ENCODE measurements at places on chromosomes 2 and 18.

GRCh38 chr2:172597176-172597842 lies 41.4 kb downstream of the PDK1 start:
- no peak for DNase-seq

DNA sequence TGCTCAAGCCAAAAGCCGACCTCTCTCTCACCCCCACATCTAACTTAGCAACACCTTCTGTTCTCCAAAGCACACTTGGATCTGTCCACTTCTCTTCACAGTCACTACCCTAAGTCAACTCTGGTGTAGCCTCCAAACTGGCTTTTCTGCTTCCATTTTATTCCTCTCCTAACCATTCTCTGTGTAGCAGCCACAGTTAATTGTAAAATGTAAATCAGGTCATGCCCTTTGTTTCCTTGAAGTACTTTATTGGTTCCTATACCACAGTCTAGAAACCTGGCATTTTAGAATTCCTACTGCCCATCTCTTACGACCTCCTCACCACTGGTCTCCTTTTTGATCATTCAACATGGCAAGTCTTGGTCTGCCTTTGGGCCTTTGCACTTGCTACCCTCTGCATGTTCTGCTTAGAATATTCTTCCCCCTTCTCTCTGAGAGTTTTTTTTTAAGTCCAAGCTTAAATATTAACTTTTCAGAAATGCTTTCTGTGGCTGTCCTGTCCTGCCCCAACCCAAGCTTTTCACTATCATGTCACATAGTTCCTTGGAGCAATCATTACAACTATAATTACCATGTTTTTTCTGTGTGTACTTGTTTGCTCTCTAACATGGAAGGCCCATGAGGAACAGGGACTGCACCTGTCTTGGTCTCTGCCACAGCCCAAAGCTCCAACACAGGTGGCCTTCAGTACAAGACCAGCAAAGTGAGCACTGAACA lies 42.9 kb downstream of the PLA2R1 start:
- DNase-seq = no peak

DNA sequence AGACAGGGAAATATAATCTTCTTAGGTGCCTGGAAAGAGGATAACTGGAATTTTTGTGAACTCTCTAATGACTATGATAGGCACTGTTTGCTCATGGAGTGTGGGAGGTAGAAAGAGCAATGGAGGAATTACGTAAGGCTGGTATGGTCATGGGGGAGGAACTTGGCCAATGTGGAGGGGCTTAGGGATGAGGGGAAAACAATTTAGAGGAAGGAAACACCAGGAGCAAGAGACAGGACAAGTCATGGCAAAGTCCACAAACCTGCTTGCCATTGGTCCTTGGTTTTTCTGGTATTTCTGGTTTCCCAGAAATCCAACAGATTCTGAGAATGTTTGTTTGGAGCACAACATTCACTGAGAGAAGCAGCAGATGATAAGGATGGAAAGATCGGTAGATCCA lies 274.2 kb downstream of the DYSF start:
- no peak for DNase-seq

- DNase-seq = no peak
Measured at GRCh38 chr2:151380580-151381235, 23.3 kb downstream of the TNFAIP6 start.

GRCh38 chr2:47485177-47485576 lies 82.2 kb downstream of the MSH2 start:
- no peak for DNase-seq

DNA sequence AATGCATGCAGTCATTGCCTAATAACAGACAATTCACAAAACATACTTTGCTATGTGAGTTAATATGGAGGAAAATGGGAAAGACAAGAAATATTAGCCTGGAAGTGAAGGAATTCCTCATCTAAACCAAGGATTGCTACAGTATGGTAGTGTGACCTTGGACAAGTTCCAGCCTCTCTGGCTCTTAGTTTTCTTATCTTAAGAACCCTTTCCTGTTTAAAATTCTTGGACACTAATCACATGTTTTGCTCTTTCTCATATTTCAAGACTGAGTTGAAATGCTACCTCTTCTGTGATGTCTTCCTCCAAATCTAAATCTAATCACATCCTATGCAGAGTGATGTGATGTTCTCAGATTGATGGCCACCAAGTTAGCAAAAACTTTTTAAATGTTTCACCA lies 20.8 kb upstream of the ADAM23 start:
- DNase-seq = no peak

DNA sequence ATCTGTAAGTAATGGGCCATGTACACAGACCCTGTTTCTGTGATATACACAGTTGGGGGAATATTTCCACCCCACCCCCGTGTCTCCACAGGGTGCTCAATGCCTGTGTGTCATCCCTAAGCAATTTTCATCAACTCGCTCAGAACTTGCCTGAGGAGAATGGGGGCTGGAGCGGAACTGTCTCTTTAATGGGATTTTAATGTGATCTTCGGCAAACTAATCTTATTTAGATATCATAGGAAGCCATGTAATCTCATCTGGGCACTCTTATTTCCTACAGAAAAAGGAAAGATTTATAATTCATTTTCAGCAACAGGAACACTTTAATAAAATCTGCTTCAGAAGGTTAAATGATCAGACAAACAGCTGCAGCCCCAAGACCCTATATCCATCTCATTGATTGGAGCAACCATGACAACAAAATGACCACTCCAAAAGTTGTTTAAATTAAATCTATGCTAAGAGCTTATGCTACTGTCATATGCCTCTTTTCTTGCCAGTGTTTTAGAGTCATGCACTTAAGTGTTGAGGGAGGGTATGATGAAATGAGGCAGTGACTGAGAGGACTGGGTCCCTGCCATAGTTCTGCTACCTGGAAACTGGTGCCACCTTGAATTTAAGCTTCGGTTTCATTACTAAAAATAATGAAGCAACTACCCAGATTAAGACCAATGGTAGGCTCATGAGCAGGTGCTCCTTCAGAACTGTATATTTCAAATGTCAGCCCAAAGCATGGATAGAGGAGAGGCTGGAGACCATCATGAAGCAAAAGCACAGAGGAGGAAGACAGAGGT lies 183.1 kb upstream of the DDX18 start:
- DNase-seq = no peak

DNA sequence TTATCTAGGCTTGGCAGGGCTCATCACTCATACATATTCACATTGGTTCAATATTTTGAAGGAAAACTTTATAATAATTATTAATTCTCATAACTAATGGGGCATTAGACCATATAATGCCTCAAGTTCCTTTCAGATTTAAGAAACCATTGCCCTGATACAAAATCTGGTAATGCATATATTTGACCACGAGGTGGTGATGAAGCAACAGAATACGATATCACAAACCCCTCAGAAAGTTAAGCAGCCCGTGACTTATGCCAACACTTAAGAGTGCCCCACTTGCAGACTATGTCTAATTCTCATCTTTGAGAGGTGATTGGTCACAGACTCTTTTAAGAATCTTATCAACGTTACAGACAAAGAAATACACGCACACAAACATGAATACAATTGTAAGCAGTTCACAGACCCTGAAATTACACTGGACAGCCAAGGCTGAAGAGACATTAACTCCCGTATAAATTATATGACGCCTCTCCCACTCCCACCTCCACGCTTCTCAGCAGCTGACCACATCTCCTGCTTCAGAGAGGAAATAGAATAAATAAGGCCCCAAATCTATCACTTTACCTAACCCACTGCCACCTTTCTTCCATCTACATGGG lies 20.7 kb upstream of the DNAH6 start:
- DNase-seq = no peak

DNA sequence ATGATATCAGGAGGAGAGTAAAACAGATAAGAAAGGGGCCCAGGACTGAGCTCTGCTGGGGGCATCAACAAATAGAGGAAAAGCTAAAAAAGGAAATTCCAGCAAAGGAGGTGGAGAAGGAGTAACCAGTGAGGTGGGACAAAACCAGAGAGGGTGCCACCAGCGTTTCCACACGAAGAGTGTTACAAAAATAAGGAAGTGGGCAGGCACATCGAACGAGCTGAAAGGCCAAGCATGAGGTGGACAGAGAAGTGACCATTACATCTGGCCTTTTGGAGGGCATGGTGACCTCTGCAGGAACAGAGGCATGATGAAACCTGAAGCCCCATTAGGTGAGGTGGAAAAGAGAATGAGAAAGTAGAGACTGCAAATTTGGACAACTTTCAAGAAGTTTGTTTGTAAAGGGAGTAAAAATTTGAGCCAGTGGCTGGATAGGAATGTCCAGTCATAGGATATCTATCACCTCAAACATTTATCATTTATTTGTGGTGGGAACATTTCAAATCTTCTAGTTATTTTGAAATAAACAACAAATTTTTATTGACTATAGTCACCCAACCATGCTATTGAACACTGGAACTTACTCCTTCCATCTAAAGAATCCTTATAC lies 18.4 kb upstream of the VIT start:
- DNase-seq = no peak

GRCh38 chr2:48824116-48824515 lies 68.6 kb upstream of the LHCGR start:
- no peak for DNase-seq

DNA sequence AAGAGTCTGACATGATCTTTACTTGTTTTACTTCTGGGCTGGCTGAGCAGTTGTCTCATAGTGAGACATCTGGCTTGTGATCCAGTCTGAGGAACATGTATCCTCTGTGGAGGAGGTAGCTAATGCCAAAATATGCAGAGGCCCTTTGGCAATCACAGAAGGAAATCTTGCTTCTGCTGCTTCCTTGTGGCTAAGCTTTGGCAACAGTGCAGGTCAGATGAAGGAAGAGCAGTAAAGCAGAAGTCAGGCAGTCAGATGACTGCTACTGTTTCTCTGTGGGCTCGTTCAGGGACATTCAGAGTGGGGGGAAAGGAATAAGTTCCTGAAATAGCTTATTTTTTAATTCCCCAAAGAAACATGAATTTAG lies 22.3 kb downstream of the DOK1 start:
- no peak for DNase-seq

- DNase-seq = no peak
Measured at GRCh38 chr2:16038621-16039020, 98.3 kb downstream of the MYCN start.

- no peak for DNase-seq
Measured at GRCh38 chr2:18610651-18611050, 21.3 kb upstream of the NT5C1B start.

DNA sequence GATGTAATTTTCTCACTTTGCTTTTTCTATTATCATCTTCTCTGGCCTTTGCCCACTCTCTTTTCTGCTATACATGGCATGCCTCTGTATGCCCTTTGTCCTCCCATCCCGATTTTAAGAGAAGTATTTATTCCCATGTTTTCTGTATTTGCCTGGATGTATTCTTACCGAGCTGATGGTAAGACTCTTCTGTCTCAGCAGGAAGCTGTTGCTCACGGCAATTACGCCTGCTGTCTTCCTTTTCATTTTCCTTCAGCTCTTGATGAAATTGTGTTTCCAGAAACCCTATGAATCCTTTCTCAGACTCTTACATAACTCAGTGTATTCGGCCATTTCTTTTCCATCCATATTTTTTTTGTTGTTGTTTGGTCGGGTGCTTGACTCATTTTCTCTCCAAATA lies 121.6 kb downstream of the SP3 start:
- DNase-seq = no peak

DNA sequence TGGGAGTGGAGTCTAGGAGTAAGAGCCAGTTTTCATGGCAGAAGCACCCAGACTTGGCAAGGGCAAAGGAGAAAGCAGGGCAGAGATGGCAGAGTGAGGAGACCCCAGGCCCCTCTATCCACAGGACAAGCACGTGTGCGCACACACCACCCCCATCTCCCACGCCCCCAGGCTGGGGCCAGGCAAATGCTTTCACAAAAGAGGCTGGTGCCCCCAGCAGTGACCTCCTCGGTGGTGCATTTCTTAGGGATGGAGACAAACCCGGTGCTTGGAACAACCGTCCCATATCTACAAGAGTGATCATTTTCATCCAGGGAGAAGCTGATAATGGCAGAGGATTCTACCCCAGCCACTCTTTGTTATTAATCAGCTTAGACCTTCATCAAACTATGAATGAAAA lies 62.0 kb downstream of the KCNF1 start:
- no peak for DNase-seq

DNA sequence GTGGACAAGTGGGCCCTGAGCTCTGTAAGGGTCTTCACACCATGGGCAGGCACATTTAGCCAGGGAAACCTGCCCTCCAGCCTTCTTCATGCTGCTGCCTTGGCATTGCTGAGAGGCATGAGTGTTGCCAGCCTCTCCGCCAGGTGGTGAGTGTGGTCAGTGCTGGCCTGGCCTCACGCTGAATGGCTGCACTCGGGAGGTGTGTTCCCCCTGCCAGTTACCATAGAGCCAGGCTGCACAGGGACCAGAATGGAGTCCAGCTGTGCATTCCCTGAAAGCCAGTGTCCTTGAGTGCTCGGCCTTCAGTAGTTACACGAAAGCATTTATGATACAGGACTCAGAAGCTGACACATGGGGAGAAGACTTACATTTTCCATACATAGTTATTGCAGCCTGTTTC lies 139.7 kb downstream of the ATP9B start:
- DNase-seq = no peak

- no peak for DNase-seq
Measured at GRCh38 chr2:219278655-219279150, 463 bp upstream of the DNAJB2 start.

GRCh38 chr2:62194558-62195420 lies 1.1 kb upstream of the B3GNT2 start:
- no peak for DNase-seq

DNA sequence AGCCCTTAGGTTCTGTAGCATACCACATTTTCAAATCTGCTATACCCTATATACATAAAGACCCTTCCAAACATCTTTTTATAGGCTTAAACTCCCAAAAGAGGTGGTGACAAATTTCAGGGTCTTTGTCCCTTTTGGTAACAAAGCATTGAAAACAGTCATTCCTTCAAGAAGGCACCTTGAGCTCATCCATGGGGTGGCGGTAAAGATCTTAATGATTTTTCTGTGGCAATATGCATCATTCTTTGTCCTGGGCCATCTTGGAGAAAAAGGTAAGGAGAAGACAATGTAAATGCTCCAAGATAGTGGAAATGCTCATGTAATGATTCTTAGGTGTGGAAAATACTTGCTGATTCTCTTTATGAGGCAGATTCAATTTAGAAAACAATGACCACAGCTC lies 890.5 kb downstream of the CNTNAP5 start:
- no peak for DNase-seq

- no peak for DNase-seq
Measured at GRCh38 chr2:44186810-44187209, 18.1 kb downstream of the PPM1B start.

- DNase-seq = no peak
Measured at GRCh38 chr18:11498821-11499220, 110.6 kb upstream of the SLC35G4 start.

GRCh38 chr2:219581346-219581745 lies 9.2 kb downstream of the INHA start:
- no peak for DNase-seq

- no peak for DNase-seq
Measured at GRCh38 chr2:156817430-156817829, 381.3 kb downstream of the GPD2 start.

GRCh38 chr2:55916473-55917049 lies 7.0 kb downstream of the EFEMP1 start:
- DNase-seq = no peak

- DNase-seq = peak; percentile 28
Measured at GRCh38 chr2:68251855-68252399, 405 bp downstream of the PPP3R1 start.

GRCh38 chr2:66440708-66441497 lies 6.0 kb downstream of the MEIS1 start:
- no peak for DNase-seq

GRCh38 chr2:3827673-3828575 lies 124.5 kb downstream of the DCDC2C start:
- DNase-seq = no peak

- no peak for DNase-seq
Measured at GRCh38 chr2:39918886-39919285, 139.8 kb upstream of the THUMPD2 start.

GRCh38 chr2:25190536-25190935 lies 22.2 kb upstream of the POMC start:
- no peak for DNase-seq
